ENCODE measurements at places on chromosomes 11 and 22. TPM values are rescaled to one million over a fixed set of nuclear protein-coding genes. Genes with fewer than 3 reads are reported as not detected.

DNA sequence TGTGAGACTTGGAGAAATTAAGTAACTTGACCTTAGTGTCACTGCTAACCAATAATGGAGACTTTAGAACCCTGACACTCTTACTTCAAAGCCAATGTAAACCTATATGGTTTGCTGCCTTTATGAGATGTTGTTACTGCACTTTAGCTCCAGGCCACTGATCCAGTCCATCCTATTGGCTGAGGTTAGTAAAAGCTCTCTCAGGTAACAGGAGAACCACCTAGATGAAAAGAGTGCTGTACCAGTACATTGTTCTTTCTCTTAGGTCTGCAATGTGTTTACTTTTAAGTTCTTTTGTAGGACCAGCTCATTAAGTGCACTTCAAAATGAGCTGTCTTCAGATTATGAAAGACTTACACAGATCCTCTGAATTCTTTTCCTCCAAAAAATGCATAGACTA is 994.0 kb upstream of the FAT3 start:
- DNase-seq: no peak

GRCh38 chr11:117677729-117678310 is 119.2 kb downstream of the DSCAML1 start:
- DNase-seq: no peak

Gene TRAF6
- total RNA-seq: 16.6 TPM

DNA sequence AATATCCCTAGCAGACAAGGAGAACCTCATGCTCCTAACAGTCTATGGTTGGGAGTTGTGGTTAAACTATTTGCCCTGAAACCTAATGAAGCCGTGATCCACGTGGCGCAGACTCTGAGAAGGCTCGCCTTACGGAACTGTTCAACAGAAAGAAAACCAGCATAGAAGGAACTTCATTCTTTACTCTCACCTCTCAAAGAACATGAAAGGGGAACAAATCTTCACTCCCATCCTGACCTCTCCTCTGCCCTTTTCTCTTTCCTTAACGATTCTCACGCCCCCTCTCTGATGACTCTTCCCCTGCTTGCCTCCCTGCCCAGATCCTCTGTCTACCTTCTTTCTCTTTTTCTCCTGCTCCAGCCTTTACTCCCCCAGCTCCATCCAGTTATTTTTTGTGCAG is 54.2 kb downstream of the IRAG1 start:
- DNase-seq: no peak

DNA sequence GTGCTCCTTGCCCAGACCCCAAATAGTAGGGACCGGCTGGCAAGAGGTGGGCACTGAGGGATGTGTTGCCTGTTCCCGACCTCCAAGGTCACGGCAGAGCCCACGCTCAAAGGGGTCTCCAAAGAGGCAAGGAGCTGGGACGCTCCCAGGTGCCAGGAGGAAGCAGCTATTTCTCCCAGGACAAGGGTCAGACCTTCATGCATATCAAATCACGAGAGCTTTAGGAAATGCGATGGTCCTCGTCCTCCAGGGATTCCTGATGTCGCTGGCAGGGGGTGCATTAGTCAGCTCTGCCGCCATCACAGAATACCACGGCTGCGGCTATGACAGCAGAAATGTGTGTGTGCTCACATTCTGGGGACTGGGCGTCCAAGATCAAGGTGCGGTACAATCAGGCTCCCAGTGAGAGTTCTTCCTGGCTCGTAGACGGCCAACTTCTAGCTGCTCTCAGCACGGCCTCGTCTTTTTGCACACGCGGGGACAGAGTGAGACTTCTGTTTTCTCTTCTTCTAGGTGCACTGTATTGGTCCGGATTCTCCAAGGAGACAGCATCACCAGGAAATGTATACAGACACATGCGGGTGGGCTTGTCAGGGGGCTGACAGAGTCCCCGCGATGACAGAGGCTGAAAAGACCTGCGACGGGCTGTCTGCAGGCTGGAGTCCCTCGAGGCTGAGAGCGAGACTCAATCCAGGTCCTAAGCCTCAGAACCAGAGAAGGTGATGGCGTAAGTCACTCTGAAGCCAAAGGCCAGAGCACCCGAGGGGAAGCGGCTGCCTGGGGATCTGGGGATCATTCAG is 81.6 kb downstream of the SHANK2 start:
- no peak for DNase-seq

DNA sequence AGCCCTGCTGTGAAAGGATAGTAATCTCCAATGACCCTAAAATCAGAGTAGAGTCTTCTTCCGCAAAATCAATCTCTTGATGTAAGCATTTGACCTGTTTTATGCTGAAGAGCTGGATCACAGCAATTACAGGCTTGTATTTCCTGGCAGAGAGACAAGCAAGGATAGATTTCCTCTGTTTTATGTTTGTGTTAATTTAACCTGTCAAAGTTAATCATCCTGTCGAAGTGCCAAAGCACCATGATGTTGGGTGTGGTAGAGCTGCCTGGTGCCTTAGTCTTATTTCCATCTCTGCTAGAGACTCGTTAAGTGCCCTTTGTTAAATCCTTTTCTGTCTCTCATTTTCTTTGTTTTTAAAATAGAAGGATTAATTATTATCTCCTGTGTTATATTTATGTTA is 248.1 kb downstream of the CNTN5 start:
- no peak for DNase-seq

- DNase-seq: no peak
These were observed 83.9 kb upstream of the USP47 start for GRCh38 chr11:11757909-11758308.

Gene CCDC34
- 7.8 TPM for total RNA-seq

- DNase-seq: peak; percentile 49
These were observed 117.3 kb downstream of the KCNQ1OT1 start for GRCh38 chr11:2582351-2582945.

Gene CCDC117
- total RNA-seq: 16.1 TPM

DNA sequence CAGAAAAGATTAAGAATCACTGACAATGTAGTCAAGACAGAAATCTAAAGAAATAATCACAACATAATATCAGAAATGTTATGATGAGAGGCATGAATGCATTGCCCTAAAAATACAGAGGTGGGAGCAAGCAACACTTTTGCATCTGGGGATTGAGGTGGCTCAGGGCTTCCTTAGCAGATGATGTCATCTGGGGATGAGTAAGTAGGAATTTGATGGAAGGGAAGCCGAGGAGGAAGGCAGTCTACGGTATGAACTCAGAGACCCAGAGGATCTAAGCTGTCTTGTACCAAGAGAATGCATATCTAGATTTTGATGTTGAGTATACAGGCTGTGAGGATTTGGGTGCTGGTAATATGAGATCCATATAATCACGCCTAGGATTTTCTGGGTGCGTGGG is 193.0 kb upstream of the SNX19 start:
- DNase-seq: no peak

Gene CARD10
- 31.6 TPM for total RNA-seq

GRCh38 chr22:35894937-35895708 is 133.5 kb downstream of the RBFOX2 start:
- DNase-seq: no peak

Gene SNAP29
- 26.3 TPM for total RNA-seq

Gene GUCY1A2
- 12.4 TPM for total RNA-seq

GRCh38 chr11:2811206-2812091 is 74.1 kb downstream of the CDKN1C start:
- DNase-seq: no peak

DNA sequence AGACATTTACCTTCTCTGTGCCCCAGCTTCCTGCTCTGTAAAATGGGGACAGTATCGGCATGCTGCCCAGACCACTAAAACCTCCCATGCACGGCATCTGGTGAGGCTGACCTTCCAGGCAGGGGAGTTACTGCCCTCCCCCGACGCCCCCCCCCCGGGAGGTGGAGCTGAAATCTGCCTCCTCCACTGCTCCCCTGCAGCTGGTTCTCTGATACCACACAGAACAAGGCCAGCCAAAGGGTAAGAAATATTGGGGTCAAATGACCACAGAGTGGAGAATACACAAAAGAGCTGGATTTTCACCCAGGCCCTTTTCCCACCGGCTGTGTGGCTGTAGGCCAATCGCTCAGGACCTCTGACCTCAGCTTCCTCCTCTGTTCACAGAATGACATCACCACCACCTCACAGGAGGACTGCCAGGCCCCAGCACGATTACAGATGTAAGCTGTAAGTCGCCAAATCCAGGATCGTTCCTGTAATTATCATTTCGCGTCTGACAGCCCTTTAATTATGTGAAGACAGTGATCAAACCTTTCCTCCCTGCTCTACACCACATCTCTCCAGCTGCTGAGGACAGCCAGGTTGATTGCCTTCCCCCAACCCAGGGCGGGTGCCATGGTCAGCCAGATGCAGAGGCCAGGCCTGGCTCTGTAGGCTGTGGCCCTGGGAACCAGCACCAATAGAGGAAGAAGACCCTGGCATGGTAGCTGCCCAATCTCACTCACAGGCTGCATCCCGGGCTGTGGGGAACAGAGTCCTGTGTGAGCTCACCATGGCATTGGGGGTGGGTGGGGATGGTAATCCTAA is 35.7 kb upstream of the KLHL35 start:
- DNase-seq: peak; percentile 93

Gene PRODH
- 23.5 TPM for total RNA-seq

DNA sequence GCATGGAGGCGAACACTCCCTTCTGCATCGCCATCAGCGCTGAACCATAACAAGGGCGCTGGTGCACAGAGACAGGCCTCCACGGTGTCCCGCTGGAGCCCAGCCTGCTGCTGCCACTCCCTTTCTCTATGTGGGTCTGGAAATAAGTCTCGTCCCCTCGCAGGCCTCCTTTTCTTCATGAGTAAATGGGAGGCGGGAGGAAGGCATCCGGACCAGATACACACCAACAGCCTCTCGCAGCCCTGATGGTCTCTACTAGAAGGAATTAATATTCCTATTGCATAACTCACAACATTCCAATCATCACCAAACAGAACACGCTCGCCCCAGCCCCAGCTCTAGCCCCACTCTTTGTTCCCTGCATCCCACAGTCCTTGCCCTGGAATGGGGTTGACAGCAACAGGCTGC is 14.9 kb downstream of the RASD2 start:
- no peak for DNase-seq

DNA sequence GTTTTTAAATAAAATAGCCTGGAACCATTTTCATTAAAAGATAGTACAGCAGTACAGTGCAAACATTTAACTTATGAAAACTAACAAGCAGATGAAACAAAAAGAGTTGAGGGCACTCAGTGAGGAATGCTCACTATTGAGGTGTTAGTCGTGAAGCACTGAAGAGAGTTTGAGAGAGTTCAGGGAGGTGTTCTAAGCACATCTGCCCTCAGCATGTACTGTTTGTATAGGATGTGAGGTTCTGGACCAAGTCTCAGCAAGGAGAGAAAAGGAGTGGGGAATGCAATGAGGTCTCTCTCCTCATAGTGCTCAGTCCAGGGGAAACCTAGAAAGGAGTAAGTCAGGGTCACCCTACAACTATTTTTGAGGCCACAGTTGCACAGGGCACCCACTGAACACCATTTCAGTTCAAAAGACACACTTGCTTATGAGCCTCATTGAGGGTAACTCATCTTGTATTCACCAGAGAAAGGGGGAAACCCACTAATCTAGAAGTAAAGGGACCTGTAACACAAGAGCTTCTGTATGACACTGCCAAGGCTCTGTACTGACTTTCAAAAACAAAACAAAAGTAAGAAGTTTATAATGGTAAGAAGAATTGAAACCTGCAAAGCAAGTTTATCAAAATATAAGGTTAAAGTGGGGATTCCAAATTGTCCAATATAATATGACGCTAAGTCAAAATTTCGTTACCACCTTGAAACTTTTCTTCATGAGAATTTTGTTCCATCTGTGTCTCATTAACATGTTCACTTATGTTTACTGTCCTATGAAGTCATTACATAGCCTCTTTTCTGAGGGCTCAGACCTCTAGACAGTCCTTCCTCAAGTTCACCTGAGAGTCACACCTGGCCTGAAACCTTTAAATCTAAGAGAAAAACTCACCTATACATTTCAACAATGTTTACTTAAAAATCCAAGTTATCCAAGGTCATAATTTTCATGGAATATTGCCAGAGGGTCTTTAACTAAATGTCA is 275.3 kb downstream of the ETS1 start:
- no peak for DNase-seq

DNA sequence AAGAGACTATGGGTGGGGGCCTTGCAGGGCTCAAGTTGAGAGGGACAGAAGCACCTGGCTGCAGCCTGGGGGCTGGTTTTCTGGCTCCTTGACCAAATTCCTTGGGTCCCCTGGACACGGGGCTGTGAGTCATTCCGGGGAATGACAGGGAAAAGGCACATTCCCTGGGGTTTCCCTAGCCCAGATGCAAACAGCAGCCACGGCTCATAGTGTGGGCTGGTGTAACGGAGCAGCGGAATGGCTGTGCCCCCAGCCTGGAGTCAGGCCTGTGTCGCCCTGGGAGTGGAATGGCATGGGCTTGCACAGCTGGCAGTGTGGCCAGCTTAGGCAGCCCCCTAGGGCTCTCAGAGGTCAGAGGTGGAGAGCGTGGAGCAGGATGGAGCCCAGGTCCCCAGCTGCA is 77.6 kb upstream of the KCNQ1OT1 start:
- DNase-seq: no peak

- DNase-seq: no peak
These were observed 18.2 kb downstream of the LIMK2 start for GRCh38 chr22:31230155-31230870.
